Uterus (tissue), 4 donors: ENCODE measurements at places on chromosomes 5 and 9. TPM values are rescaled to one million over a fixed set of nuclear protein-coding genes. Genes with fewer than 3 reads are reported as not detected.

RFK gene
- 15.9 TPM for total RNA-seq

INSYN2B gene
- total RNA-seq, result not detected

CCNJL gene
- total RNA-seq, result under 0.01 TPM

NR4A3 gene
- total RNA-seq, result 2.9 TPM

SPEF2 gene
- total RNA-seq, result 3.3 TPM

BNC2 gene
- total RNA-seq, result 293 TPM

GRCh38 chr5:16792598-16793275 lies 143.4 kb downstream of the MYO10 start:
- H3K4me3 ChIP-seq, result no peak overlapping the region
- H3K4me1 ChIP-seq, result no peaks in the 10 kb centered on the region
- no peak overlapping the region for H3K27ac ChIP-seq
- no peaks in the 10 kb centered on the region for H3K36me3 ChIP-seq

DNA sequence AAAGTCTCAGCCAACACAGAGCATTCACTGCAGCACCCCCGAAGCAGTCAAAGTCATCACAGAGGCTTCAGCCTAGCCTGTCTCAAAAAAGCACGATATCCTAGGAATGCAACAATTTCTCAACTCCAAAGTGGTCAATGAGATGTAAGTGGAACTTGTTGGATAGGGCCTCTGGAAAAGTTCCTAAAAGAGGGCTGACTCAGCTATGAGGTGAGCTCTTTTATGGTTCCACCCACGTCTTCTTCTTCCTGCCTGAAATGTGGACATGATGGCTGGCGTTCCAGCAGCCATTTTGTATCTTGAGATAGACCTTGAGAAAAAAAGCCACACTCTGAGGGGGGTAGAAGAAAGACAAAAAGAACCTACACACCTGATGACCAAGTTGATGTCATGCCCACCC lies 32.5 kb upstream of the TRIO start:
- no peak for DNase-seq
- no peak overlapping the region for H3K4me3 ChIP-seq
- H3K27ac ChIP-seq, result no peak overlapping the region
- H3K4me1 ChIP-seq, result no peaks in the 10 kb centered on the region
- no peaks in the 10 kb centered on the region for H3K36me3 ChIP-seq

DNA sequence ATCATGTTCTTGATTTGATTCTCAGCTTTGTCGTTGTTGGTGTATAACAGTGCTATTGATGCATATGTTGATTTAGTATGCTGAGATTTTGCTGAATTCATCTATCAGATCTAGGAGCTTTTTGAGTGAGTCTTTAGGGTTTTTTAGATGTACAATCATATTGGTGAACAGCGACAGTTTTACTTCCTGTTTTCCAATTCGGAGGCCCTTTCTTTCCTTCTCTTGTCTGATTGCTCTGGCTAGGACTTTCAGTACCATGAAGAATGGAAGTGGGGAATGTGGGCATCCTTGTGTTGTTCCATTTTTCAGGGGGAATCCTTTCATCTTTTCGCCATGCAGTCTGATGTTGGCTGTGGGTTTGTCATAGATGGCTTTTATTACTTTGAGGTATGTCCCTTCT lies 100.4 kb downstream of the SGCD start:
- no peaks in the 10 kb centered on the region for H3K36me3 ChIP-seq
- H3K27me3 ChIP-seq, result no peaks in the 10 kb centered on the region
- no peak for DNase-seq
- no peak overlapping the region for H3K4me3 ChIP-seq
- no peak overlapping the region for H3K27ac ChIP-seq

- no peak overlapping the region for H3K27ac ChIP-seq
- no peak for DNase-seq
- no peak overlapping the region for H3K4me3 ChIP-seq
- no peaks in the 10 kb centered on the region for H3K27me3 ChIP-seq
Measured at GRCh38 chr9:136077491-136077890, 17.6 kb downstream of the NACC2 start.

- H3K36me3 ChIP-seq, result no peaks in the 10 kb centered on the region
- no peak for DNase-seq
- no peaks in the 10 kb centered on the region for H3K27me3 ChIP-seq
- no peaks in the 10 kb centered on the region for H3K4me1 ChIP-seq
- H3K27ac ChIP-seq, result no peak overlapping the region
- H3K4me3 ChIP-seq, result no peak overlapping the region
Measured at GRCh38 chr9:122252796-122253195, 11.8 kb downstream of the RBM18 start.

GRCh38 chr5:172429201-172429940 lies 25.0 kb downstream of the SH3PXD2B start:
- H3K36me3 ChIP-seq, result no peaks in the 10 kb centered on the region
- H3K27me3 ChIP-seq, result no peaks in the 10 kb centered on the region
- DNase-seq, result peak; percentile 78
- no peak overlapping the region for H3K4me3 ChIP-seq
- H3K27ac ChIP-seq, result peak overlapping the region; percentile 95

DNA sequence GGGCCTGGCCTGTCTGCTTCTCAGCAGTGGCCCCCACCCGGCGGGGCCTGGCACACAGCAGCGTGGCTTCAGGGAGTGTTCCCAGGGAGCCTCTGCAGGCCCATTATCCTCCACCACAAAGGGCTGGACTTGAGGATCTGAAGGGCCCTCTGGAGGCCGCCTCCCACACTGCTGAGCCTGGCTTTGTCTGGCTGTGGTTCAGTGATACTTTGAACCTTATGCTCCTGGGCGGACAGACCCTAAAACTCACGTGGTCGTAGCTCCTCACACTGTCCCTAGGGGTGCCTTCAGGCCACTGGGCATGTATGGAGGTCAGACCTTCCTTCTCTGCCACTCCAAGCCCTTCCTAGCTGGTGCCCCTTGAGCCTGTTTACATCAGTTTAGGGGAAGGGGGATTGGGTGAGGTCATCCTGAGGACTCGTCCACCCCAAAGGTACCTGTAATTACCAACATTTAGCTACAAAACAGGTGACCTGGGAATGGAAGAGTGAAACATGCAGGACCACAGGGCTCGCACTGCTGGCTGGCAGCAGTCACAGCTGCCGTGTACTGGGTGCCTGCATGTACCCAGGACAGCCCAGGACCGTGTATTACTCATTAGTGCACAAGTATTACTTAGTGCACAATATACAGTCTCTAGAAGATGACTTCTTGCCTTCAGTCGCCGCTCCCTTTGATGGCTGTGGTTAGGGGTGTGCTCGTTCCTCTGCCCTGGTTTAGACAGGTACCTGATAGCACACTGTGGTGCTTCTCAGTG lies 8.5 kb downstream of the GRHPR start:
- no peaks in the 10 kb centered on the region for H3K4me1 ChIP-seq
- H3K4me3 ChIP-seq, result no peak overlapping the region
- no peaks in the 10 kb centered on the region for H3K27me3 ChIP-seq

- no peak overlapping the region for H3K4me3 ChIP-seq
- H3K27me3 ChIP-seq, result no peaks in the 10 kb centered on the region
- no peak for DNase-seq
- H3K27ac ChIP-seq, result no peak overlapping the region
- no peaks in the 10 kb centered on the region for H3K4me1 ChIP-seq
Measured at GRCh38 chr5:72485430-72485974, 21.7 kb downstream of the ZNF366 start.

- no peak for DNase-seq
- no peak overlapping the region for H3K27ac ChIP-seq
- no peaks in the 10 kb centered on the region for H3K27me3 ChIP-seq
- no peaks in the 10 kb centered on the region for H3K36me3 ChIP-seq
Measured at GRCh38 chr9:125406810-125407087, 145.1 kb downstream of the GAPVD1 start.

- H3K4me3 ChIP-seq, result no peak overlapping the region
- H3K27me3 ChIP-seq, result no peaks in the 10 kb centered on the region
- no peak for DNase-seq
- no peak overlapping the region for H3K27ac ChIP-seq
- H3K4me1 ChIP-seq, result no peaks in the 10 kb centered on the region
Measured at GRCh38 chr9:100567856-100568255, 10.0 kb upstream of the CAVIN4 start.

GRCh38 chr9:103816146-103816545 lies 278.0 kb upstream of the SMC2 start:
- H3K4me1 ChIP-seq, result no peaks in the 10 kb centered on the region
- no peak overlapping the region for H3K27ac ChIP-seq
- H3K36me3 ChIP-seq, result no peaks in the 10 kb centered on the region
- no peaks in the 10 kb centered on the region for H3K27me3 ChIP-seq
- no peak for DNase-seq
